ENCODE measurements at places on chromosomes 2 and 18.

- no peak for DNase-seq
Observed at GRCh38 chr18:59278793-59279192, 5.5 kb upstream of the RAX start.

DNA sequence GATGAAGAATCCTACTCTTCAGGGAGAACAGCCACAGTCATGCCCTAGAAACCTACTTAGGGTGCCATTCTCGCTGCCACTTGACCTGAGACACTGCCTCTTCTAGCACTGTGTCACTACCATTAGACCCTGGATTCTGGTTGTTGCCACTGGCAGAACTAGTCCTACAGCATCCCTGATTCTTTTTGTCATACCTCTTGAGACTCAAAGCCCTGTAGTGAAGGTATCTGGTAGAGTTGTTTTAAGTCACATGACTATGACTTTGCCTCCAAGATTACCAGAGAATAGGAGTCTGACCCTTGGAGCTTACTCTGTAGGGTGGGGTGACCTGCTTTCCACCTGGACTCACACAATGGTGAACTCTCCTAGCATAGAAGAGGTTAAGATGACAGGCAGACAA is 296.7 kb downstream of the TNS1 start:
- no peak for DNase-seq

DNA sequence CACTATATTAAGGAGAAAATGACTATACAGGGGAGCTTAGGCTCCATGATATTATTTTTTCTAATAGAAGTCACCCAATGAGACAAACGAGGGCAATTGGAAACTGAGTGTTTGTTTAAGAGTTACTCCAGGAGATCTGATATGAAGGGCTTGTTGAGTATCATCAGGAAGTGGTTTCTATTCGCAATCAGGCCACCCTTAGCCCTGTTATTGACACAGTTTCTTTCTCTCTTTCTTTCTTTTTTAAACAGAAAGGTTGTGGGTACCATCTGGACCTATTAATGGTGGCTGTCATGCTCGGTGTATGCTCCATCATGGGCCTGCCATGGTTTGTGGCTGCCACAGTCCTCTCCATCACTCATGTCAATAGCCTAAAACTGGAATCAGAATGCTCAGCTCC is 117.3 kb downstream of the DPP4 start:
- DNase-seq: peak; percentile 47

DNA sequence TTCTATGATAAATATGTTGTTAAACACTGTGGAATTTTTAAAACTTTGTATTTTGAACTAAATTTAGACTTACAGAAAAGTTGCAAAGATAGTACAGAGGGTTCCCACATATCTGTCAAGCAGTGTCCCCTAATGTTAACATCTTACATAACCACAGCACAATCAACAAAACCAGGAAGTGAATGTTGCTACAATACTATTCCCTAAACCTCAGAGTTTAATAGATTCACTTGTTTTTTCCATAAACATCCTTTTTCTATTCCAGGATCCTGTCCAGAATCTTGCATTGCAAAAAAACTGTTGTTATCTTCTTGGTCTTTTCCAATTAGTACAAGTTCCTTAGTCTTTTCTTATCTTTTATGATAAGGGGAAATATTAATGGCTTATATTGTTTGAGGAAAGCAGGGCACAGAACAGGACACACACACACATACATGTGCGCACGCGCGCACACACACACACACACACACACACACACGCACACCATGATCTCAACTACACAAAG is 251.1 kb upstream of the TRIB2 start:
- DNase-seq: no peak

DNA sequence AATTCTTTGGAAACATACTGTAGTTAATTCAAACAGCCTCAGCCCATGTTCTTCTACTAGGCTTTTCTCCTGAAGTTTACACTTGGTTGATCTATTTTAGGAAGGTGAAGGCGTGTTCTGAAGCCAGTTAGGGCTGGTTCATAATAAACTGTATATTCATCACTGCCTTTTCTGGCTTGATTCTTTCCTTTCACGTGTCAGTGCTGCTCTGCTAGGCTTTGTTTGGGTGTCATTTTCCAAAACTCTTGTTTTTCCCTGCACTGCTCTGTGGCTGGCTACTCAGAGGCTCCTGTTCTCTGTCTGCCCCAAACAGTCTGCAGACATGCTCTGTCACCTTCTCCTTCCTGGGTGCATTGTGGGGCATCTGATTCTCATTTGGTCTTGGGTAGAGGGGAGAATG is 136.1 kb downstream of the PARD3B start:
- no peak for DNase-seq

- DNase-seq: no peak
Observed at GRCh38 chr2:145631561-145631960, 1111.6 kb upstream of the ZEB2 start.

DNA sequence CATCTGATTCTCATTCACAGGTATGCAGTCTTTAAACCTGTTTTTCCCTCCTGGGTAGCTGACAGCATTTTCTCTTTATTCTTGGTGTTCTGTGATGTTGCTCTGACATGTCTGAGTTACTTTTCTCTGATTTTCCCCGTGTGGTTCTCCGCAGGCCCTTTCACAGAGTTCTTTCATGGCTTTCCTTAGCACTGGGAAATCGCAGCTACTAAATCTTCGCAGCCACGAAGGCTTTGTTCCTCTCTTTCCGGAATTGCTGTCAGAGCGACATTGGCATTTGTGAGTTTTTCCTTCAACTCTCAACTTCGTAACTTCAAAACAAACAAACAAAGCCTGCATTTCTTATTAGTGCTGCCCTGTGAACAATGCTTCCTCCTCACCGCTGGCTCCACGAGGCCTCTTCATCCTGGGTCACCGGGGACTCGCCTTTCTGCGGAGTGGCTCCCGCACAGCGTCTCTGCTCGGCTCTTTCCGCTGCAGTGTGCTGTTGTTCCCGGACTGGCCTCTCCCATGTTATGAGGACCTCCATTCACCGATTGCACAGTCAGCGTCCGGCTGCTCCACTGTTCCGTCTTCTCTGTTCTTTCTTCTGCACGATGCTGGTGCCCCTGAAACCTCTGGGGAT is 16.1 kb downstream of the COLEC11 start:
- DNase-seq: no peak

GRCh38 chr18:59660786-59661743 is 36.2 kb downstream of the CCBE1 start:
- no peak for DNase-seq

DNA sequence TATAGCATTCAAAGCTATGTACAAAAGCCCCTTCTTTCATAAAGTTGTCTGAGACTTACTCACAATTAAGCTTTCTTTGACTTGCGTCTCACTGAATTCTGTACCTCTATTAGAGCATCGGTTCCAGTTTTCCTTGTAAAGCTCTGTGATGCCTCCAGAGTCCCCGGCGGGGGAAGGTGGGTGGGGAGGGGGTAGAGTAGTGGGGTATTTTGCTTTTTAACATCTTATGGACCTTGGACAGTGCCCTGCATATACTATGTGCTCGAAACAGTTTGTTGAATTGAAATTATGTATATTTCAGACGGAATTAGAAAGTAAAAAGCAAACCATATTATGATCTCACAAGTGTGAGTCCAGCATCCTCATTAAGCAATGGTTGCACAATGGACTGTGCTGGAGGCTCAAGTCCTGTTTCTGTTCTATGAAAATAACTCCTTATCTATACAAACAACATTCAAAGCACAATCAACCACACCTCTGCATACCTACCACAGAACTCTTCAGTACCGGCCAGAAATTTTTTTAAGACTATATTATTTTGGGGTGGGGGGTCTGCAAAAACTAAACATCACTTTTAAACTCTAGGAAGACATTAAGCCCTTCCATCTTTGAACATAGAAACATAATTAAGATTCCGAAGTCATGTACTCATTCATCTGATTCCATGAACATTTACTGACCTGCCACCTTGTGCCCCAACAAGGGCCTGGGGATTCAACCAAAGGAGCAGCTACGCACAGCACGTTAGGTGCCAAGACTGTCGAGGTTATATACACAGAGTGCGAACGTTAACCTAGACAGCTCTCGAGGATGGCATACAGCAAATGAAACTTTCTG is 908 bp downstream of the STAT1 start:
- no peak for DNase-seq

DNA sequence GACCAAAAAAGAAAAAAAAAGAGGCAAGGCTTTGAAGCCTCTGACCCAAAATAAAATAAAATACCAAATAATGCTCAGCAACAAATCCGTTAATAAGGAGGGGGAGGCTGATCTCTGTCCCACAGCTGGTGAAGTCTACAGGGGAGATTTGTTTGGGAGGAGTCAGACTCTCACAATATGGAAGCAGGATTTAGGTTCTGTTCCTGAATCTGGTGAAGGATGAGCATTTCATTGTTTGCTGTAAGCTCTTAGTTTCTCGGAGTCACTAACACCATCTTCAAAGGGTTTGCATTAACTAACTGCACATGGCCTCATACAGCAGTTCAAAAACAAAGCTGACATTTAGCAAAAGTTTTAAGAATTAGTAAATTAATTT is 339.4 kb upstream of the TNP1 start:
- no peak for DNase-seq

GRCh38 chr18:36099311-36099710 is 29.8 kb downstream of the SLC39A6 start:
- DNase-seq: no peak

DNA sequence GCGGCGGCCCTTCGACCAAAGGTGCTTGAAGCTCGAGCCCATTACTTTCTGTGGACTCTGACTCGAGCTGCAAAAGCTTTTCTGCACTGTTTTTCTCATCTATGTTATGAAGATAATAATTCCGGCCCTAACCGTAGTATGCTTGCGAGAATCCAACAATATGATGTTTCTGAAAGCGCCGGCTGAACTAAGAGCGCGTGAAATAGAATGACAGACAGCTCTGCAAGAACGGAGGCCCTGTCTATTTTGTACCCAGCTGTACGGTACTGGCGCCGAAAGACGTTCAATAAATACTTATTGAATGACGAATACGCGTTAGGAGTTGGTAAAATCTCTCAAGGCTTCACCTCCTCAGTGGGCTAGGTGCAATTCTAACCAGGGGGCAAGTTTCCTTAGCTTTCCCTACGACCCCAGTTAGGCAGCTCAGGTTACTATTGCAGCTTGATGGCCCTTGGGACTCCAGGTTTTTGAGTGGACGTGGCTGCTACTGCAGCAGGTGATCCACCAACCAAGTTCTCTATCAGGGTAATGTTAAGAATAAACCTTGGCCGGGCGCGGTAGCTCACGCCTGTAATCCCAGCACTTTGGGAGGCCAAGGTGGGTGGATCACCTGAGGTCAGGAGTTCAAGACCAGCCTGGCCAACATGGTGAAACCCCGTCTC is 570 bp downstream of the SCRN3 start:
- DNase-seq: no peak

GRCh38 chr2:178700136-178700535 is 107.1 kb downstream of the TTN start:
- DNase-seq: no peak

GRCh38 chr18:49399003-49399402 is 61.4 kb downstream of the DYM start:
- peak; percentile 17 for DNase-seq

DNA sequence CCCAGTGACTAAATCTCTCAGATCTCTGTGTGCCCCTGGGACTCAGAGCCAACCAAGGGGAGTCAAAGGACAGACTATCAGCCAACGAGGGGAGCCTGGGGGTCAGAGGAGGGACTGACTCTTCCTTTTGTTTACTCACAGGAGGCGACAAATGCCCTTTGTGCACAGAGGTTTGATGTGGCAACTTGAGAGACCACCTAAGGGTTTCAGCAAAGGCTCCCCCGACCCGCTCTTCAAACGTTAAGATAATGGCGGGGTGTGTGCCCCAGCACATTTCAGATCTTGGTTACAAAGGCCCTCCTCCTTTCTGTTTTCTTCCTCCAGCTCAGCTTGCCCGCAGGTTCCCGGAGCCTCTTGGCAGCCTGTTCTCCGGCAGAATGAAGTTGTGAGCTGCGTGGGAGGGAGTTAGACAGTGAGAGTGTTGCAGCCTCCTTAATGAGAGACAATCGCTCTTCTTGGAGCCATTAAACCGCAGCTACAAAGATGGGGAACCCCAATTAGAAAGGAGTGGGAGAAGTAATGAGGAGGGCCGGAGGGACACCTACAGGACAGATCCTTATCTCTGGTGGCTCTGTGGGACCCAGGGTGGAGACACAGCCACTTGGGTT is 76.2 kb downstream of the KIAA2012 start:
- no peak for DNase-seq

DNA sequence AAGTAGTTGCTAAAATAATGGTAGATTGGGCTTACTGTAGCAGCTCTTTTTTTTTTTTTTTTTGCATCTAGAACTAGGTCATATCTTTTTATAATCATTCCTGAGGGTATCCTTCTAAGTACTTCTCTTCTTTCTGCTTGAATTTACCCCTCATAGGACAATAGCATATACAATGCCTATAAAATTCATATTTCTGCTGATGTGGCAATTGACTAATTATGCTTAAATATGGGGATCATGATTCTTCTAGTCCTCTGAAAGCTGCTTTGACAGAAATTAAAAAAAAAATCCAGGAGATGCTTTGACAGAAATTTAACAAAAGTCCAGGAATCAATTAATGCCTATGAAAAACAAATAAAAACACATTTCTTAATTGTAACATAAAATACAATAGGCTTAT is 358.4 kb downstream of the CCDC85A start:
- no peak for DNase-seq

DNA sequence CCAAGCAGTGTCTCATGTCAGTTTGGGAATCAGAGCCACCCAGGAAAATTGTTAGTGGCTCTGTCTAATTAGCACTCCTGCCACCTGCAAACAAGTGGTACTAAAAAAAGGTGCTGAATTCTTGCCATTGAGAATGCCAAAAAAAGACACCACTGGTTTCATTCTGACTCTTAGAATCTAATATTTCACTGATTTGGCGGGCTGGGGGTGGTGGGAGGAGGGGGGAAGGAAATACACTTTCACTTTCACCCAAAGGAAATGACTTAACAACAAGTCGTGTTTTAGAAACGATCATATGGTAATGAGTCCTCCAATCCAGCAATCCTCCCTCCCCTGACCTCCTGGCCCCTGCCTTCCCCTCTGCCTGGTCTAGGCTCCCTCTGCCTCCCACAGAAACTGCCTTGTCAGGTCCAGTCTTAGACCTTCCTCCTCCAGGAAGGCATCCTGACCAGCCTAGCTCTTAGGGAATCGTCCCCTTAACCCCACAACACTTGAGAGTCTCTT is 4.4 kb upstream of the KLHL29 start:
- DNase-seq: peak; percentile 41

DNA sequence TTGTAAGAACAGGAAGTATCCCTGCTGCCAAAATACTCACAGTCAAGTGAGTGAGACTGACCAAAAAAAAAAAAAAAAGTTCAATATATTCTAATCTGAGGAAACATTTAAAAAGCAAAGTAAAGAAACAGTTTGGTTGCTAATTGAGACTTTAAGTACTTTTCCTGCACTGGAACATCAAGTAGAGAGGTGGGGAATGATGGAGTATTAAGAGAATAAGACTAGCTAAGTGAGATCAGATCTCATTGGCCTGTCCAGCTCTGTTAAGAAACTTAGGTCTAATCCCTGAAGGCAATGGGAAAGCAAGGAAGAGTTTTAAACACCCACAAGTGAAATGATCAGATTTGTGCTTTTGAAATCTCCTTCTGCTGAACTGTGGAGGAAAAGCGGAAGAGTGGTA is 27.8 kb upstream of the MAP4K3 start:
- DNase-seq: no peak

Data from CD4-positive, alpha-beta T cell treated with Interleukin-10 for 1 hour (primary cell).